ENCODE measurements at places on chromosomes 12 and 14. TPM values are rescaled to one million over a fixed set of nuclear protein-coding genes. Genes with fewer than 3 reads are reported as not detected.

DNA sequence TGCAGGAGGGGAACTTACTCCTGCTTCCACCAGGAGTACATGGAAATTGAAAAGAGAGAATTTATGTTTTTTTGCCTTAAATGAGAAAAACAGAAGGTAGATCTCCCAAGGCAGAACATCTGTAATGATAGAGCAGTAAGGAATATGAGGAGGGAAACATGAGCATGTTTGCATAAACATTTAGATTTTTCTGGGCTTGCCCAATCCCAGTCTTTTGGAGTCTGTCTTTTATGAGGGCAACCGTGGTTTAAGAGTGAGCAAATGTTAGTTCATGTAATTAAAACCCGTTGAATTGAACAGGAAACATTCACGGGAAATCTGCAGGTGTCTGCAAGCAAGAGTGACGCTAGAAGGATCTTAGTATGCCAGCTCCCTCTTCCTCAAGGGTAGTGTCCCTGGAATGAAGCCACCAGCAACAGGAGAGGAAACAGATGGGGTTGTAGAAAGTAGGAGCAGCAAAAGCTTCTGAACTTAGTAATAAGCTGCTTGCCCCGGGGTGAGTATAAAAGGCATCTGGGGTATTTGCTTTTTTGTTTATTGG lies 79.3 kb downstream of the ARF6 start:
- peak; percentile 74 for DNase-seq
- H3K36me3 ChIP-seq = no peaks in the 10 kb centered on the region
- peaks cover 32% of the 10 kb centered on the region for H3K4me1 ChIP-seq
- peak overlapping the region; percentile 97 for H3K27ac ChIP-seq
- H3K27me3 ChIP-seq = no peaks in the 10 kb centered on the region

DNA sequence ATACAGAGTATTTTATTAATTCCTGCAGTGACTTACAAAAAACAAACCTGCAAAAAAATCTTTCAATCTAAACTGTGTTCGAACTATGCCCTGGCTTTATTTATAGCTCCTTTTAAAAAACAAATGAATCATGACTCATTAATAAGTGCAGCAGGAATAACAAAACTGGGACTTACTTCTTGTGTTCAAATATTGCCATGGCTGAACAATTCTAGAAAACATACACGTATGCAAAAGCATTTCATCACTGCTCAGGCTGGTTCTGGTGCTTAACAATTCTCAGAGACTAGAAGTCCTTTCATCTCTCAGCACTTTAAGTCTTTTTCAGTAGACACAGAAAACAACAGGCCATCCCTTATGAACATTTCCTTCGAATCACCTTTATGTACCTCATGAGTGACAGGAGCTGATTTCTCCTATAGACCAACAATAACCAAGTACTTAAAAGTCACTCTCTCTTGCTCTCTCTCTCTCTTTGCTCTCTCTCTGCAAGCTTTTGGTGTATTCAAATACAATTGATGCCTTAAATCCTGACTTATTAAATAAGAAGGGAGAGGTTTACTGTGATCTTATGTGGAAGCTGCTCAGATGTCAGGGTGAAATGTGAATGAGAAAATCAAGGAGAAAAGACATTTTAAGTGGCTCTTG lies 268.8 kb downstream of the TTC8 start:
- H3K4me1 ChIP-seq = no peaks in the 10 kb centered on the region
- H3K36me3 ChIP-seq = no peaks in the 10 kb centered on the region
- DNase-seq = peak; percentile 26
- H3K4me3 ChIP-seq = no peak overlapping the region
- H3K27ac ChIP-seq = no peak overlapping the region

DNA sequence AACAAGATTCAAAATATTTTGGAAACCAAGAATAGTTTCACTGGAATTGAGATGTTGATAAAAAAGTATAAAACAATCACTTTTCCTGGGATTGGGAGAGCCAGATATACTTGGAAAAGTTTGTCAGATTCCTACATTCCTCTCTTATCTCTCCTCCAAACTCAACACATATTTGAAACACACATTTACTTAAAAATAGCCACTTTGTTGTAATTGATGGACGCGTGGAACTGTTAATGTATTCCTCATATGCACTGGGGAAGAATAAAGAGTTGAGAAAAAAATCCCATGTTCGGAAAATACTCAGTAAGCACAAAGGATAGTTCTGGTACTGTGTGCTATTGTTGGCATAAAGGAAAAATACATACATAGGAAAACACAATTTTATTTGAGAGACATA lies 195.6 kb upstream of the FLRT2 start:
- H3K4me1 ChIP-seq = no peaks in the 10 kb centered on the region
- DNase-seq = no peak
- H3K27ac ChIP-seq = no peak overlapping the region

DNA sequence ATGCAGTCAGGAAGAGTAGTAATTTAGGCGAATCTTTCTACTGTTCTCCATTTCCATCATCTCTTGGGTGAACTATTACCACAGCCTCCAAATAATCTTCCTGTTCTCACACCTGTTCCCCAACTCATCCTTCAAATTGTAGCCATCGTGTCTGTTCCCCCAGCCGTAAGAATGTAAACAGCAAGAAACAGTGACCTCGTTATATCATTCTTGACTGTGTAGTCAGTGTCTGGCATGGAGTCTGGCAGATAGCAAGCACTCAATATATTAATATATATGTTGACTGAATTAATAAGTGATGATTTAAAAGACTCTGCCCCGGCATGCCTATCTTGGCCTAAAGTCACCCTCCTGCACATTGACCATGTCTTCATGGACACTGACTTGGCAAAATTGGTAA lies 20.3 kb downstream of the PDE6H start:
- H3K27me3 ChIP-seq = no peaks in the 10 kb centered on the region
- H3K4me1 ChIP-seq = peaks cover 10% of the 10 kb centered on the region
- no peaks in the 10 kb centered on the region for H3K36me3 ChIP-seq
- no peak overlapping the region for H3K4me3 ChIP-seq

GRCh38 chr12:105580821-105581352 lies 250.4 kb downstream of the C12orf75 start:
- no peak for DNase-seq
- no peak overlapping the region for H3K27ac ChIP-seq
- H3K27me3 ChIP-seq = peaks cover 6% of the 10 kb centered on the region
- H3K36me3 ChIP-seq = no peaks in the 10 kb centered on the region
- no peak overlapping the region for H3K4me3 ChIP-seq

DNA sequence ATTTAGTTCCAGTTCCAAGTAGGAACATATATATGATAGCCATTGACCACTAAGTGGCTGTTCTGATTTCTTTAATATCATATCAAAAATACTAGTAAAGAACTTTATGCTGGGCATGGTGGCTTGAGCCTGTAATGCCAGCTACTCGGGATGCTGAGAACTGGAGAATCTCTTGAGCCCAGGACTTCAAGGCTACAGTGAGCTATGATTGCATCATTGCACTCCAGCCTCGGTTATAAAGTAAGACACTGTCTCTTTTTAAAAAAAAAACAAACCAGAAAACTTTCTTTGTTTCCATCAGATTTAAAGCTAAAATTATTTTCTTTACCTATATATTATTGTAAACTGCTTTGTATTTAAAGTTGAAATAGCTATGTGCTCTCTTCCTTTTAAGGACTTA lies 127.0 kb downstream of the SCAF11 start:
- no peaks in the 10 kb centered on the region for H3K27me3 ChIP-seq
- peaks cover 3% of the 10 kb centered on the region for H3K36me3 ChIP-seq
- H3K4me1 ChIP-seq = no peaks in the 10 kb centered on the region
- no peak overlapping the region for H3K4me3 ChIP-seq
- no peak for DNase-seq

DNA sequence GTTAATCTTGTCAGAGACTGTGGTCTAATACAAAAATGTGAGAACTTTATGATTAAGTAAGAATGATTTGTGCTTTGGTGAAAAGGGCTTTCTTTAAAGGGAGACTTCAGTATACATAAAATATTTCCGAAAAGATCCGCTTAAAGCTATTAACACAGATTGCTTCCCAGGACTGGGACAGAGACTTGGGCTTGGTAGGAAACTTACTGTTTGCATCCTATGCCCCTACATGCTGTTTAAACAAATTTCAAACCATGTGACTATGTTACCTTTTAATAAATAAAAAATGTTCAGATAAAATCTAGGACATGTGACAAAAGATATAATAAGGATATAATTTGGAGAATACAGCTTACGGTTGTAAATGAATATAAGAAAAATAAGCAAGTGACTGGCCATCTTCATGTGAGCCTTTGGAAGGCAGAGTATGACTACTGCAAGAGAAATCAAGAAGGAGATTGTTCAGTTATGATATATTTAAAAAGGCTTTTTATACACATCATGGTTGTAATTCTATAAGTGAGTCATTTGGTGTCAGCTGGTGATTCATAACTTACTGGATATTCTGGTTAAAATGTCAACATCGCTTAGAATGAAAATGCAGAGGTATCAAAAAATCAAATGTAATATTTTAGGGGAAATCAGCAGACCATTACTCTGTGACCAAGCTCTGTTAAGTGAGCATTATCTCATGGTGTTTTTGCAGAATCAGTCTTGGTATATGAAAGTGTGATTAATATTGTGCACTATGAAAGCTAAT lies 234.7 kb upstream of the E2F7 start:
- no peak overlapping the region for H3K4me3 ChIP-seq
- H3K27me3 ChIP-seq = no peaks in the 10 kb centered on the region
- DNase-seq = peak; percentile 87
- H3K4me1 ChIP-seq = peaks cover 7% of the 10 kb centered on the region
- H3K27ac ChIP-seq = no peak overlapping the region
- no peaks in the 10 kb centered on the region for H3K36me3 ChIP-seq

DNA sequence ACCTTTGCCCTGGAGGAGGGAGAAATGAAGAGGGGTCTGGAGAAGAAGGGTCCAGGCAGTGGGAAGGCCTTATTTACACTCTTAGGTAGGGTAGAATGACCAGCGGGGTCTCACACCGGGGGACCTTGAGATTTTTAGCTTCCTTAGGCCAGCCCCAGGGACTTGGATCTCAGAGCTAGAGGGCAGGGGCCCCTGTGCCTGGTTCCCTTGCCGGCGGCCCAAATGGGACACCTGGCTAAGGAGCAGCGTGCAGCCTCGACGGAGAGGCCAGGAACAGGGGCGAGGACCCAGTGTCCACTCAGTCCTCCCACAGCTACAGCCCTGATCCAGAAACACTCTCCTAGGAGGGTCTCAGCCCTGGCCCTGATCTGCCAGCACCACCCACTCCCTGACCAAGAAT lies 41.8 kb downstream of the DIO3 start:
- H3K27me3 ChIP-seq = peaks cover 14% of the 10 kb centered on the region
- no peaks in the 10 kb centered on the region for H3K36me3 ChIP-seq

DNA sequence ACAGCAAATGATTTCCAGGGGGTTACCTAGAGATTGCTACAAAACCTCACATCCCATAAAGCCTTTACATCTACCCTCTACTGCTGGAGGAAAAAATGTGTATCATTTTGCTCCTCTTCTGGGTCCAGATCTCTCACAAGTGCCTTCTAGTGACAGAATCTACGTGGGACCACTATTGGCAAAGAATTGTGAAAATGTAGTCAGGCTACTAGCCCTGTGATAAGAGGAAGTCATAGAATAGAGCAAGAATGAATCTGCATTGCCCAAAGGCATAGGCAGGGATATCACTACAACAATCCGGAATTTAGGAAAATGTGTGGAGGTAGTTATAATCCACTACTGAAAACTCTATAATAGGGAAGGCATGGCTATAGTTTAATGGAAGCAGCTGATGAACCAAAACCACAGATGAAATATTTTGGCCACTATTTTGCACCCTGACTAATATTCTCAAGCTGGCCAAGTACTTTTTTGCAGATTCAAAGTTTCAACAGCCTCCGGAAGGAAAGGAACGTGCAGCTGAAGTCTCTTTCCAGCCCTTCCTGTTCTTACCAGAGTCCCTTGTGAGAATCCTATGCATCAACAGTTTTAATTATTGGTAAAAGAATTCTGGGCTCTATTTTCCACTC lies 176.8 kb downstream of the PHLDA1 start:
- no peaks in the 10 kb centered on the region for H3K36me3 ChIP-seq
- peak; percentile 35 for DNase-seq
- H3K27ac ChIP-seq = no peak overlapping the region
- H3K4me3 ChIP-seq = no peak overlapping the region
- no peaks in the 10 kb centered on the region for H3K27me3 ChIP-seq

DNA sequence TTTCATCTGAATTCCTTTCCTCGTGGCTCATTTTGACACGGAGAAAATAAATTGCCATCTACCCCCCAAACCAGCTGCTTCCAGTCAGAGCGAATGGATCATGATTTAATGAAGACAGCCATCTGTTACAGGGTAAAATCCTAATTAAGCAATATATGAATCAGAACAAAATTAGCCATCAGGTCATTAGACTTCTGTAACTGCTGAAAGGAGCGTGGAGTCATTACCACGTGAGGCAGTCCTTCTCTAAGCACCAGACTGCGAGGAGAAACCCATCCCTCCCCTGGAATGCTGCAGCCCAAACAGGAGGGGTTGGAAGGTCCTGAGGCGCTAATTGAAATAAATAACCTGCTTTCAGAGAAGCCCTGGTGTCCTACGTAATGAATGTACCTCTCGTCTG lies 51.1 kb upstream of the TCL1A start:
- H3K4me1 ChIP-seq = no peaks in the 10 kb centered on the region
- no peaks in the 10 kb centered on the region for H3K36me3 ChIP-seq
- no peak for DNase-seq
- H3K4me3 ChIP-seq = no peak overlapping the region
- H3K27ac ChIP-seq = no peak overlapping the region

DNA sequence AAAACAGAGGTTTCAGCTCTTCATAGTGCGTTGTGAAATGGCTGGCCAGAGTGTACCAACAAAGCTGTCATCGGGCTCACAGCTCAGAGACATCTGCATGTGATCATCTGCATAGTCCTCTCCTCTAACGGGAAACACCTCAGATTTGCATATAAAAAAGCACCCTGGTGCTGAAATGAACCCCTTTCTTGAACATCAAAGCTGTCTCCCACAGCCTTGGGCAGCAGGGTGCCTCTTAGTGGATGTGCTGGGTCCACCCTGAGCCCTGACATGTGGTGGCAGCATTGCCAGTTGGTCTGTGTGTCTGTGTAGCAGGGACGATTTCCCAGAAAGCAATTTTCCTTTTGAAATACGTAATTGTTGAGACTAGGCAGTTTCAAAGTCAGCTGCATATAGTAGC lies 14.3 kb upstream of the PAPLN start:
- no peak overlapping the region for H3K4me3 ChIP-seq
- no peak overlapping the region for H3K27ac ChIP-seq
- peaks cover 14% of the 10 kb centered on the region for H3K4me1 ChIP-seq
- no peaks in the 10 kb centered on the region for H3K27me3 ChIP-seq
- peaks cover 17% of the 10 kb centered on the region for H3K36me3 ChIP-seq

DNA sequence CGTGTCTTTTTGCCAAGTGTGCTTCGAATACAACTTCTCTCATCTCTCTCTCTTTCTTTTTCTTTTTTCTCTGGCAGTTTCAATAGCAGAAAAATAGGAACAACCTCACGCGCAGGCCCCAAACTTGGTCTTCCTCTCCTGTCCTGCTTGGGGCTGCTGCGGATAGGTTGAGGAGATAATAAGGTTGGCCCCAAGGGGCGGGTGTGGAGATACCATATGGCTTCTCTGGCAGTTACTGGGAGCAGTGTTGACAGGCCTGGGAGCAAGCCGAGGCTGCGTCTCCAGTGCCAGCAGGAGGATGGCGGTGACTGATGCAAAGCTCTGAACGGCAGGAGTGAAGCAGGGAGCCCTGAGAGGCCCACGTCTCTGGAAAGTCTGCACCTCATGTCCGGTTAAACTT lies 89.5 kb upstream of the MANSC4 start:
- no peaks in the 10 kb centered on the region for H3K27me3 ChIP-seq
- H3K36me3 ChIP-seq = no peaks in the 10 kb centered on the region
- no peak overlapping the region for H3K4me3 ChIP-seq
- H3K27ac ChIP-seq = no peak overlapping the region

The TSPAN19 gene
- polyA plus RNA-seq = not detected

The STON2 gene
- not detected for polyA plus RNA-seq

The NKX2-1 gene
- polyA plus RNA-seq = not detected

The ACSM4 gene
- not detected for polyA plus RNA-seq

The SAMD15 gene
- 0.68 TPM for polyA plus RNA-seq

The KRT80 gene
- 3.4 TPM for polyA plus RNA-seq

The DNAJC22 gene
- 8.1 TPM for polyA plus RNA-seq

The ADAM21 gene
- polyA plus RNA-seq = 0.11 TPM

The NGB gene
- not detected for polyA plus RNA-seq

The LBHD2 gene
- polyA plus RNA-seq = not detected
